ENCODE measurements at places on chromosomes 2 and 18.

DNA sequence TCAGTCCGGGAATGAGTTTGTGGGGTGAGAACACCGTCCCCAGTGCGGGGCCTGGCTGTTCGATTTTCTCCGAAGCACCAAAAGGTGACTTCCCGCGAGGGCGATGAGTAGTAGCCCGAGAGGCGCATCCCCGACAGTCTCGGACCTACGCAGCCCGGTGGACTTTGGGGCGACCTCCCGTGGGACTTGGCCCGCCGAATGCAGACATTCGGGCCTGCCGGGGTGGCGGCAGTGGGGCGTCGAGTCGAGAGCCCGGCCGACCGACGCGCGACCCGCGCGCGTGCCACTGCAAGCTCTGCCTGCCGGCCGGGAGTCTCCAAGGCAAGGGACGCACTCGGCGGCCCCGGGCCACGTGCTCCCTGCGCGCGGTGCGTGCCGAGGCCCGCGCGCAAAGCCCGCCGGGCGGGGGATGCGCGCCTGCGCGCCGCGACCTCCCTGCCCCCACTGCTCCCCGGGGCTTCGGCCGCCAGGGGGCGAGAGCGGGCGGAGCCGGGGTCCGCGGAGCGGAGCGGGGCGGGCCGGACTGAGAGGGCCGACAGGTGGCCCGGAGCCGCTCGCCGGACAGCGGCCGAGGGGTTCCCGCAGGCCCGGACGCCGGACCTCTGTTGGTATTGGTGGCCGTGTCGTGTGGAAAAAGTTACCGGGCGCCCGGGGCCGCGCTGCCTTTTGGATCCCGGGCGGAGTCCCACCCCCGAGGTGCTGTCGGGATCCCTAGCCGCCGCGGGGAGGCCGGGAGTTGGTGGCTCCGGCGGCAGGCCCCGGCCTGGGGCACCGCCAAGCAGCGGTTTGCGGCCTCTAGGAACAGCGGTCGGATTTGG, 1.9 kb downstream of the PTMA start:
- peak; percentile 56 for DNase-seq

DNA sequence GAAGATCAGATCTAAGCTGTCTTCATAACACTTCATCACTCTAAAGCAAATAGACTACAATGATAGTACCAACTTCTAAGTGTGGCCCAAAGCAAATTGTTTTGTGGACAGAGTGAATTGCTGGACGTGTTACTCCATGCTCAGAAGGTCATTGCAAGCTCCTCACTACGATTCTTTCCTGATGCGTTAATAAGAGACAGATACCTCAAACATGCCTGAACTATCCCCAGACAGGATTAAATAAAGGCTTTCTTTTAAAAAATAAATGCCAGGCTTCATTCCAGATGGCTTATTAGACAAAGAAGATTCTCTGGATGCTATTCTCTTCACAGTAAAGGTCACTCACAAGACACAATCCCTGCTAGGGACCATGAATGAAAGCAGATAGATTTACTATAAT, 621.2 kb downstream of the DCDC2C start:
- DNase-seq, result no peak

DNA sequence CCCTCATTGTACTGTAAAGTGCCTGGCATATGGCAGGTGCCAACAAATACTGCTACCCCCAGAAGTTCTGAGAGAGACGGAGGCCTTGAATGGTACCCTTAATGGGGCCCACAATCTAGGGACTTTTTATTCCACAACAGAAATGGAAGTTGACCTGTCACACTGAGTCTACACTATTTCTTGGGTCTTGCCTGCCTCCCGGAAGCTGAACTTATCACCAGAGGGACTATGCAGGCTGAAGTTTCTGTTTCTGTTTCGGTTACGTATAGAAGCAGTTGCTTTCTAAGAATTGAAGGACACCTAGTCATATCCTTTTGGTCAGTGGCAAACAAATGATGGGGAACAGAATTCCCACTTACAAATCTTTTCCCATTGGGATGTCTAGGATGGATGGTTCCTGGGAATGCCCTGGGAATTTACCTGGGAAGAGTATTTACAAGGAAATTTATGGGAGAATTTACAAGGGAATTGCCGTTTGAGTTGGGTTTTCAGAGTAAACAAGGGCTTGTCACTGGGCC, 74.2 kb downstream of the HS1BP3 start:
- no peak for DNase-seq

DNA sequence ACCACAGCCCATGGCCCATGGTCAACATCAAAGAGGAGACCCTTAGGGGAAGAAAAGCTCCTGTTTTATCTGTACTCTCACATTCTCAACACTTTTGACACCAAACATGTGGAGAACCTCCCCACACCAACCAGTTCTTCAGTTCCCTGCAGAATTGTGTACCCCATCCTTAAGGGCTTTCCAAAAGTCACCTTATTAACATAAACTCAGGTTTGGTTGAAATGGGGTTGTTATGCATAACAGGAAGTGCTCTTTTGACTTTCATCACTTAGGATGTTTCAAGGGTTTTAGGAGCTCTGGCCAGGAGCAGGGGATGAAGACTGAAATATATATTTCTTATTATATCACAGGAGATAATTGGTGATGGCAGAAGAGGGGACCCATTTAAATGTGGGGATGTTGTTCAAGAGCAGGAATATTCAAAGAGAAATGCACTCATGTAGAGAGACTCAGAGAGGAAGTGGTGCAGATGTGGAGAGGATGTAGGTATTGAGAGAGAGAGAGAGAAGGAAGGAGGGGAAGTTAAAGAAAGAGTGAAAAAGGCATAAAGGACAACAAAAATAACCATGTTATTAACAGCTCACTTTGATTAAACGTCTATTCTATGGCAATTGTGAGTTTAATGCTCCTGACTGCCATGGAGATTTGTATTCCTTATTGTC, 35.2 kb downstream of the SP140L start:
- no peak for DNase-seq

GRCh38 chr2:230324503-230324902, 2.5 kb upstream of the SP140L start:
- DNase-seq, result no peak

GRCh38 chr2:71669628-71670429, 216.5 kb downstream of the DYSF start:
- peak; percentile 11 for DNase-seq

DNA sequence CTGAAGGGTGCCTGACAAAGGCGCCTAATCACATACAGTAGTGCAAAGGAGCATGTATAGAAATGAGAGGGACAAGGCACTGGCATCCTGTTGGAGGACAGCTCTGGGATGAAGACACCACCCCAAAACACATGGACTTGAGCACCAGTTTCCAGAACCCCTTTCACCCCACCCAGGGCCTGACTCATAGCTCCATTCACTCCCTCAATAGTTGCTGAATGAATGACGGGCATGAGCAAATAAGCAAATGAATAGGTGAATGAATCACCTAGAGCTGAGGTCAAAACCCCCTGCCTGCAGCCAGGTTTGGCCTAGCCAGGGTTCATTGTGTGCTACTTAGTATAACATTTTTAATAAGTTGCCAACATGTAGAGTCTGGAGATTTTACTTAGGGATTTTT, 66.3 kb downstream of the NRP2 start:
- DNase-seq, result peak; percentile 67

DNA sequence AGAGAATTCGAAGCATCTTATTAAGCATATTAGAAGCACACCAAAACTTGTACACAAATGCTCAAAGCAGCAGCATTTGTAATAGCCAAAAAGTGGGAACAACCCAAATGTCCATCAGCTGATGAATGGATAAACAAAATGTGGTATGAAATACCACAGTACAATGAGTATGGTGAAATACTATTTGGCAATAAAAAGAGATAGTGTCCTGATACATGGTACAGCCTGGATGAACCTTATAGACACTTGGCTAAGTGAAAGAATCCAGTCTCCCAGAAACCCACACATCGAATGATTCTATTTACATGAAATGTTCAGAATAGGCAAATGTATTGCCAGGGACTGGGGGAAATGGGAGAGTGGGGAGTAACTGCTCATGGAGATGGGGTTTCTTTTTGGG, 3.0 kb downstream of the SPATA3 start:
- DNase-seq, result no peak

DNA sequence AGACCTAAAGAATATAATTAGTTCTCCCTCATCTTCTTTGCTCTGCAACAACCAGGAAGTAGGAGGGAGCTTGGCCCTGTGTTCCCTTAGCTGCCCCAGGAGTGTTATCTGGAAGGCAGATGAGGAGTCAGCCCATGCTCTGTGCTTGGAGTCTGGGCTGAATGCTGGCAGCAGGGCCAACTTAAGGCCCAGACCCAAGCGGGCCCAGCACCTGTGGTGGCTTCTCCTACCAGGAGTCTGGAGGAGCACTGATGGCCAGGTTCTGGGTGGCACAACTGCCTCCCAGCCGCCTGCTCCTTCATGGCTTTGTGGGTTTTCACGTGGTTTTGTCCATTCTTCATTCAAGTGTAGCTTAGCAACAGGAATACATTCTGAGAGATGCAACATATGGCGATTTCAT, 1910.7 kb upstream of the LRRTM1 start:
- no peak for DNase-seq

DNA sequence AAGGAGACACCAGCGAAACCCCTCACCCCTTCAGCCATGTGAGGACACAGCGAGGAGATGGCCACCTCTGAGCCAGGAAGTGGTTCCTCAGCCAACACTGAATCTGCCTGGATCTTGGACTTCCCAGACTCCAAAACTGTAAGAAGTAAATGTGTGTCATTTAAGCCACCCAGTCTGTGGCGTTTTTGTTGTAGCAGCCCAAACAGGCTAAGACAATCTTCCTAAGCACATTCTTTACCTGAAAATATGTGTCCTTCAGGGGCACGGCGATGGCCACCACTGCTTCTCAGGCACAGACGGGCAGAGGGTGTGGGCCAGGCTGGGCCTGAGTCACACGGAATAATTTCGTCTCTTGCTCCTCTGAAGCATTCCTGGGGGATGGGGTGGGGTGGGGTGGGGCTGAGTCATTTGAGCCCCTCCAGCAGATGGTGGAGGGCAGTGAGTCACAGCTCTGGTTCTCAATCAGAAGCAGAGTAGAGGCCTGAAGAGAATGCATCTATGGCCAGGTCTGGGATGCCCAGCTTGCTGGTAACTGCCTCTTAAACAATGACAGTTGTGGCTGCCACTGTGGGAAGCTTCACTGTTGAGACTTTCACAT, 142.4 kb downstream of the CAPN13 start:
- peak; percentile 15 for DNase-seq

- no peak for DNase-seq
Measured at GRCh38 chr2:47499621-47500309, 96.8 kb downstream of the MSH2 start.

GRCh38 chr2:152115952-152116351, 17.1 kb upstream of the CACNB4 start:
- no peak for DNase-seq

DNA sequence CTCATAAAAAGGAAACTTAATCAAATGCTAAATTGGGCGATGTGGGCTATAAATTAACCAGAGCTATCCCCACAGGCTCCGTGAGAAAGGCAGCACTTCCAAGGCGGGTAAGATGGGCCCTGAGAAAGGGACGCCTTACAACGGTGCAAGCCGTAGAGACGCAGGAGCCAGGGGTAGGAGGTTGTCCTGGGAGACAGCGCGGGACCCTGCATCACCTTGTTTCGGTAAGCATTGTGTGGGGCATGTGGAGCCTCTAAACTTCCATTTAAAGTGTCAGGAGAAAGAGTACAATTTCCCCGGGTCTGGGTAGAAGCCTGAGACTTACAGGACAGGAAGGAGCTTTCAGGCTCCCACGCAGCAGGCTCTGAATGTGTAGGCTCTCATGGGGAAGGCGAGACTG, 1.2 kb upstream of the PER2 start:
- no peak for DNase-seq

DNA sequence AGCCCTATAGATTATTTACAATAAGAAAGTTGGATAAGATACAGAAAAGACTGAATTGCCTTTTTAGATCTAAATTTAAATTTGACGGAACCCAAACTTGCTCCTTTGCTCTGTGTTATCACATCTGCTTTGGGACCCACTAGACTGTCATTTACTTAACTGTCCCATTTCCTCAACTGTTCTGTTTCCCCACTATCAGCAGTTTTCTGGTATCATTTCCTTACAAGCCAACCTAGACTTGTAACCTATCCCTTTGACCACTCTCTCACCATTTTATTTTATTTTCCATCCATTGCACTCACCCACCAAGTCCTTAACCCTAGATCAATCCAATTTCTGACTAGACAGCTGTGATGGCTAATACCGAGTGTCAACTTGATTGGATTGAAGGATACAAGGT, 38.6 kb upstream of the CD28 start:
- DNase-seq, result no peak

DNA sequence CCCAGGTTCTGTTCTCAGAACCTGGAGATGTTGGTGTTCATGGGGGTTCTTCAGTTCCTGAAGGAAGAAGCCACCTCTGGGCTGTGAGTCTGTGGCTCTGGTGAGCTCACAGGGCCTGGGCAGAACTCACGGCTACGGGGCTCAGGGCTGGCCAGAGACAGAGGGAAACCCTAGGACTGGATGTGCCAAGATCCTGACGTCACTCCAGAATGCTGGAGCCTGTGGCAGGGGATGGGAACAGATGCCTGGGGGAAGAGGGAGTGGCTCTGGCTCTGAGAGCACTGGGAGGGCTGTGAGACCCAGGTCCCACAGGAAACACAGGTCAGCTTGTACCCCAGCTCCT, at the start of gene OTOF:
OTOF (minus strand) TSS at position 214 of the 343 bp plus-strand sequence.
- DNase-seq, result no peak

DNA sequence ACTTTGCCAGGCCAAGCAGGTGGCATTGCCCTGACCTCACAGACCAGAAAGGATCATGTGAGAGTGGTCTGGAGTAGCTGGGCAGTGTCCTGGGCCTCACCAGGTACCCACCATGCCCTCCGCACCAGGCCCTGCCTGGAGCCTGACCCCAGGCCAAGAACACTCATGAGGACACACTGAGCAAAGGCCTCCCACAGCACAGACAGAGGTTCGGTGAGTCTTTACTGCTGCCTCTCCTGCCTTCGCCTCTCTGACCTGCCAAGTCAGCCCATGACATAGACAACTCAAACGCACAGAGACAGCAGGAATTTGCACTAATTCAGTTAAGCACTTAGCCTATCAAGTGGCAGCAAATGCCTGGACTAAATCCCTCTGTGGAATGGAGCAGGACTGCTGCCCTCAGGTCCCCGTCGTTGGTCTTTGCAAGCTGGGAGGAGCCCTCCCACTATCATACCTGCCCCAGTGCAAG, 62.5 kb downstream of the RHOB start:
- DNase-seq, result no peak

DNA sequence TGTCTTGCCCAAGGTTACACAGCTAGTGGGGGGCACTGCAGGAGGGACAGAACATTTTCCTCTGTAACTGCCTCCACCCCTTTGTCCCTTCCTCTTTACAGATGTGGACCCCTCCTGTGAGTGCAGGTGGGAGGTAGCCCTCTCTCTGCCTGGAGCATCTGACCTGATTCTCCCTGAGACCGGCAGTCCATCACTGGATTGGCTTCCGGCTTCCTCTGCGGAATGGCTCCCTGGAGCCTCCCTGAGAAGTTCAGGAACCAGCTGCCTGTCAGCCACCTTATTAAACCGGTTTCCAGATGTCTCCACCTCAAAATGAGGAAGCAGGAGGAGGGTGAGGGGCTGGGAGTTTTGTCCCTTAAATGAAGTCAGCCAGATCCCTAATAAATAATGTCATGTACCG, 67.3 kb upstream of the TNP1 start:
- DNase-seq, result no peak

GRCh38 chr2:103293742-103294077, 531.9 kb downstream of the TMEM182 start:
- no peak for DNase-seq

GRCh38 chr18:923144-923866, 18.6 kb downstream of the ADCYAP1 start:
- no peak for DNase-seq

All from H9 (cell line).